Foreskin keratinocyte (primary cell): ENCODE measurements at places on chromosomes 7 and 10.
A peak's percentile ranks its signal among the peaks of the same experiment; 100 is the strongest.

DNA sequence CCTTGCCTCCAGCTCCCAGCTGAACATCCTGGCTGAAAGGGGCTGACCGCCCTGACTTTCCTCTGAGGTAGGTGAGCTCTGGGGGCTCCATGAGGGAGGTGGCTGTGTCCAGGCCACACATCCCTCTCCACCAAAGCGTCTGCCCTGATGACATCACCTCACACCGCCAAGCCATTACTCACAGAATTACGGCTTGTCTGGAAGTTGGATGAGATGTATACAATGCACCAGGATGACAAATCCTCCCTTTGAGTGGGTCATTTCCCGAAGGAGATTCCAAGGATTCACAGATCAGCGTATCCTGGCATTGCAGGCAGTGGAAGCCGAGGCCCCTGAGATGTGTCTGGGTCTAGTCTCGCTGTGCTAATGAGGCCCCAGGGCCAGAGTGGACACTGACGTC, 15.1 kb upstream of the RET start:
- no peak for DNase-seq

DNA sequence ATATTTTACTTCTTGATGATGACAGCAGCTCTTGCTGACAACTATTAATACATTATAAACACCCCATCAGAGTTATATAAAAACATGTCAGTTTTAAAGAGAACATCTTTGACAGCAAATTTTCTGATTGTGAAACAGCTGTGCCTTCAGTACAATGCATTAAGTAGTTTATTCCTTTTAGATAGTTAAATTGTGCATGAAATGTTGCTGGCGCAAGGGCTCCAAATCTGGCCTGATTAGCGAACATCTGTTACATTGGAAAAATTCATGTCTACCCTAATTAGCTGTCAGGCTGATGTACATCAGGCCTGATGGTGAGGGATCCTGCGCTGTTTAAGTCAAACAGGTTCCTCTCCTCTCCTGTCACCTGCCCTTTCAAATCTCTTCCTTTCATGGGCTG, 171.9 kb upstream of the SP8 start:
- no peak for DNase-seq

GRCh38 chr10:114081911-114082583, 38.4 kb downstream of the ADRB1 start:
- DNase-seq, result no peak

DNA sequence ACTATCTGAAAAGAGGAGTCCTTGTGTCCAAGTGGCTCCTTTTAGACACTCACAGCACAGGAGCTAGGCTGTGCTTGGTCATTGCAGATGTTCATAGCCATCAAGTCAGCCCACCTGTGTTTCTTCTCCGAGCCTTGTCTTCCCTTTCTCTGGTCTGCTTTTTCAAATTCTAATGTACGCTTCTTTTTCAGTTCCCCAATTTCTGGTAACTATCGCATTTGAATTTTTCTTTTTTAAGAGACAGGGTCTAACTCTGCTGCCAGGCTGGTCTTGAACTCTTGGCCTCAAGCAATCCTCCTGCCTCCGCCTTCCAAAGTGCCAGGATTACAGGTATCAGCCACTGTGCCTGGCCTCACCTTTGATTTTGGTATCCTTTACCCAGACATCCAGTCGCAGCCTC, 18.9 kb downstream of the APBB1IP start:
- no peak for DNase-seq

- DNase-seq, result no peak
Observed at GRCh38 chr7:46723742-46724141, 802.7 kb upstream of the IGFBP3 start.

DNA sequence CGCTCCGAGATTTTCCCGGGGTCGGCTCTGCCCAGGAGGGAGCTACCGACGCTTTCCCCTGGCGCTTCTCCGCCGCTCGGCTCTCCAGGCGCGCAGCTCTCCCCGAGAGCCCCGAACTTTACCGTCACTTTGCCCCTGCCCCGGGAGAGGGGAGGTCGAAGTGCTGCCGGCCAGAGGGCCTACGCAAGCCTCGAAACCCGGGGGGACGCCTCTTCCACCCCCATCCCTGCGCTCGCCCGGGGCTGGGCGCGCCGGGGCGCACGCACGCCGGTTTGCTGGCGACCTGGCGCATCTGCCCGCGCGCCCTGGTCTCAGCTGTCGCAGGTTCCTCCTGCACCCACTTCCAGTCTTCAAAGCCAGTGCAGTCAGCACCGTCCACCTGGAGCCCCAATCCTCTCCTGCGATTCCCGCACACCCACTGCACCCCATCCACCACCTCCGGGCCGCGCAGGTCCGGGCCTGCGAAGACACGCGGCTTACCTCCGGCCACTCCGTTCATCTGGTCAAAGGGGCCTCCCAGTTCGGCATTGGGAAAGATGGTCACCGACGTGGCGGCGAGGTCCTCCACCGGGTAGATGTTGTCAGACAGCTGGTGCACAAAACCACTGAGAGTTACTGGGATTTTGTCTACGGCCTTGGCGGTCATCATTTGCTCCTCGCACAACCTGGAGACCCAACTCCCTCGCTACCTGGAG, 638 bp downstream of the EGR2 start:
- peak; percentile 30 for DNase-seq
